GM23248 (cell line): ENCODE measurements at places on chromosomes 1 and 21.

GRCh38 chr1:166069390-166069789 lies 97.4 kb downstream of the FAM78B start:
- peak; percentile 24 for DNase-seq

DNA sequence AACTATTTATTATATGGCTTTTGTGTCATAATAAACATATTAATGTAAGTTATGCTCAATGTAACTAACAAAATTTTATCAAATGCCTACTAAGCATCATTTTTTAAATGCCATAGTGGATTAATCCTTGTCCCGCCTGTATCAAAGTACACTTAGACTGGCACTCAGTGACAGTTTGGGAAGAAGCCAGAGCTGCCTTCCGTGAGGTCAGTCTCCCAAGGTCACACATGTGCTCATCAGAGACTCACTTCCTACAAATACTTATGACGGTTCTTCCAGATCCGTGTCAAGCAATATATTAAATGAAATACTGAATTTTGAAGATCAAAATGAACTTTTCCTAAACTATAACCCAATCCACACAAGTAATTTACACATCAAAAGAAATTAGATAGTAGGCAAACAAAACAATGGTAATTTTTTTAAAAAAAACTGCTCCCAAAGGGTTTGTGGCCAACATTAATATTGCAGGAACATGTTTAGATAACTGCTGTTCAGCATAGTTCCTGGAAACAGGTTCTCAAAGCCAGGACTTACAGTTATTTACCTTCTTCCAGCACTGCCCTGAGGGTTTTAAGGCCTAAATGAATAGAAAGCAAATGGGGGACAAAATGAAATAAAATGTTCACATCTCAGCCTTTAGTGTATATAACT lies 27.2 kb downstream of the WLS start:
- no peak for DNase-seq

DNA sequence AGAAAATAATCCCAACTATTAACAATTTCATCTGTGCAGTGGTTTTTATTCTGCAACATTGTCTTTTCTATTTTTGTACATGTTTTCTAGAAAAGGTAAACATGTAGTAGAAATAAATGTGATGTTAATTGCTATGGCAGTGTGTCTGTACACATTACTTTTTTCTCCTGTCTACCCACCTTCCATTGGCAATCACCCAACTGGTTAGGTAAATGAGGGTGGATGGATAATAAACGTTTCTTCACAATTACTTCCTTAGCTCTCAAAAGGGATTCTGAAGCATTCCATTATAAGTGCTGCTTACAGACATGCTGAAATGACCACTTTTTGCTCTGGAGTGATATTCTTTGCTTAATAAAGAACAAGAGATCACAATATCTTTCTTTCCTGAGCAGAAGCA lies 61.4 kb downstream of the MAGI3 start:
- DNase-seq: no peak

GRCh38 chr1:100835866-100836842 lies 58.5 kb downstream of the EXTL2 start:
- DNase-seq: no peak

- no peak for DNase-seq
Measured at GRCh38 chr1:220785166-220786056, 1.3 kb upstream of the MTARC1 start.

DNA sequence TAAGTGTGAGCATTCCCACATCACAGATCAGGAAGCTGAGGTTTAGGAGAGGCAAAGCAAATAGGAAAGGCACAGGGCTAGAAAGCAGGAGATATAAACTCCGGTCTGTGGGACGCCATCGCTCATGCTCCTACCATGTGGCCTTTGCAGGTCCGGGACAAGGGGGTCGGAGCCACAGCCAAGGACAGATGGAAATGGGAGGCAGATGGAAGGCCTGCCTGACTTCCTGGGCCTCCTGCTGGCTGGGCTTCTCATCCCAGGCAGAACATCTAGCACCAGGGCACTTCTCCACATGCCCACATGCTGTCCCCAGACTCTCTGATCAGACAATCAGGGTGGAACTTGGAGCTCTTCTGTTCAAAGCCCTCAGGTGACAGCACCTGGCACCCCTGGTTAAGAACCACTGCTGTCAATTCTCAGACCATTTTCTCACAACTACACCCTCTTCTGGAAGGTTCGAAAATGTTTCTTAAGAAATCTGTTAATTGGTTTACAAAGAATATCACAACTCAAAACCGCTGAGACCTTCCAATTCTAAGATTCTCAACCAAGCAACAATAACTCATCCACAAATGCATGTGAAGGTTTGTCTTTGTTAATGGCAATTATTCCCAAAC lies 173.3 kb upstream of the EDN2 start:
- DNase-seq: no peak

GRCh38 chr1:188128761-188129160 lies 1300.0 kb downstream of the PLA2G4A start:
- peak; percentile 14 for DNase-seq

GRCh38 chr1:207752456-207752998 lies 673 bp downstream of the CD46 start:
- DNase-seq: peak; percentile 49

DNA sequence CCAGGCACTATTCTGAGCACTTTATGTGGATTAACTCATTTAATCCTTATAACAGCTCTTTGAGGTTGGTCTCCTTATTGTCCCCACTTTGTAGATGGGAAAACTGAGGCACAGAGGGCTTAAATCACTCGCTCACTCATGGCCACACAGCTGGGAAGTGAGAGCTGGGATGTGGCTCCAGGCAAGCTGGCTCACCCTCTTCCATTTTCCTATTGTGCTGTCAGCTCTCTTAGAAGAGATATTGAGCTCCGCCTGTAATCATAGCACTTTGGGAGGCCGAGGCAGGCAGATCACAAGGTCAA lies 3.8 kb upstream of the COL8A2 start:
- no peak for DNase-seq

- no peak for DNase-seq
Measured at GRCh38 chr1:64630611-64631010, 114.3 kb upstream of the RAVER2 start.

DNA sequence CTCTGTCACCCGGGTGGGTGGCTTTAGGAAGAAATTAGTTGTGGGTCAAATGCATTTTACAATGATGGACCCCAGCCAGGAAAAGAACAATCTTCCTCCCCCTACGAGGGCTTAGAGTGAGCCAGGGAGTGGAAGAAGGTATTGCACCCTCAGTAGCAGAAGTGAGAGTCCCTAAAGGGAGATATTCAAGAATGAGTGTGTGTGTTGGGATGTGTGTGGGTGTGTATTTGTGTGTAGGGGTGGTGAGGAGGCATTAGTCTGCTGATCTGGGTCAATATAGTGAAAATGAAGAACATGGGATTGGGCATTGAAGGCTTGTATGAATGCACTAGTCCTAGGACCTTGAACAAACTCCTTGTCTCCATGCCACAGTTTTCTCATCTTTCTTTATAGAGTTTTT lies 85.2 kb upstream of the RUNX1 start:
- no peak for DNase-seq

DNA sequence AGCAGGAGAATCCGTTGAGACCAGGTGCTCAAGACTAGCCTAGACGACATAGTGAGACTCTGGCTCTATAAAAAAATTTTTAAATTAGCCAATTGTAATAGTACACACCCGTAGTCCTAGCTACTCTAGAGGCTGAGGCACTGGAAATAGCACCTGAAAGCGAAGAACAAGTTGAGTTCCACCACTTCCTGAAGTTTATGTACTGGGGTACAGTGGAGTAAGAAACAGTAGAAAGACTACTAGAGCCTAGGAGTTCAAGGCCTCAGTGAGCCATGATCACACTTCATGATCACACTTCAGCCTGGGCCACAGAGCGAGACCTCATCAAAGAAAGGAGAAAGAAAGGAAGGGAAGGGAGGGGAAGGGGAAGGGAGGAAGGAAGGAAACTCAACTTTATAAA lies 19.8 kb downstream of the RSBN1 start:
- no peak for DNase-seq

- DNase-seq: peak; percentile 80
Measured at GRCh38 chr1:88302843-88303486, 381.1 kb upstream of the PKN2 start.

DNA sequence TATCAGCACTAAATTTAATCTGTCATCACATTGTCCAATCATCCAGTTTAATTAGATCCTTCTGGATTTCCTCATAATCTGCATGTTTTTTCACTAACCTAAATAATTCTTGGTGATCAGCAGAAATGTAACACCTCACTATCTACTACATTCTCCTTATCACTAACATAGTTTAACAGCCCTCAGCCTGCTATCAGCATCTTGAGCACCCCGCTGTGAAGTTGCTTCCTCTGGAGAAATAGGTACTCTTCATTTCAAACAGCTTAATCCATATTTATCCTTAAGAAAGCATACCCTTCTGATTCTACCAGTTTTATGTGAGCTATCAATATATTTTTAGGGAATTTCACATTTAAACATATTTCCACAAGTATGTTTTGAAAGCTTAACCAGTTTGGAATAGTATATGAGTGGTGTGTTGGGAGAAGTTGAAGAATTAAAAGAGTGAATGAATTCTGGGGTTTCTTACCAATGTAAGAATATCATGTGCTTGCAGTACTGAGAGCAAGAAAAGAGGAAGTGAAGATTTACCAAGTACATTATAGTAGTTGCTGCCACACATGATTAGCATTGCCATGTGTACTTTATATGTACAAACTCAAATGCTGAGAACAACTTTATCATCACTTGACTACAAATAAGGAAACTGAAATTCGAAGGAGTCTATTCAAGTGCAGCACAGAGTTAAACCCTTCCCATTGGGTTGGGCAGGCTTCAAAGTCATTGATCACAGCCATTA lies 771.1 kb upstream of the ADGRL4 start:
- no peak for DNase-seq

DNA sequence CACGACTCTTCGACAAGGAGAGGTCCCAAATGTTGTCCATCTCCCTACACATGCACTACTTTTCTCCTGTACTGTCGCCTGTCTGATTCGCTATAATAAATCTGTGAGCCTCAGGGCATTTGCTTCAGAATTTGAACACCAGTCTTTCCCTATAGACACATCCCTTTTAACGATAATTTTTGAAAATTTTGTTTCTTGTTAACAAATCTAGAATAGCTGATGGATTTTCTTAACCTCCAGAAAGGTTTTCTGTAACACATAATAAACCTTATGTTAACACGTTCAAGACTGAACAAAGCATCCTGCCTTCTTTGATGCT lies 704 bp downstream of the CAPZA1 start:
- DNase-seq: no peak
